ENCODE measurements at places on chromosomes 13 and 19.

DNA sequence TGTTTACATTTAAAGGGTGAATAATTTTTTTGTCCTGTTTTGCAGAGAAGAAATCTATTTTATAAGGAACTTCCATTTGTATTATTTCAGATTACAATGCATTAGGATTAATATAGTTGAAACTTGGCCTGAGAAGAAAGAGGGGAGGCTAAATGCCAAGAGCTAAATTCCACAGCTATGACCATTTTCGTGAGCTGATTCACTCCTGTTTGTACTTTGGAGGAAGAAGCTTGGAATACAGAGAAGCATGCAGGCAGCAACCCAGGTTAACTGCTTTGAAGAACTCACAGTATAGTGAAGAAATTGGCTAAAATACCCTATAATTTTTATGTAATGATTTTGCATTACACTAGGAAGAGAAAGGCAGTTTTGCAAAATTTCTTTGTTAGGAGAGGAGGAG is 309.4 kb upstream of the KLF12 start:
- no peak for DNase-seq

DNA sequence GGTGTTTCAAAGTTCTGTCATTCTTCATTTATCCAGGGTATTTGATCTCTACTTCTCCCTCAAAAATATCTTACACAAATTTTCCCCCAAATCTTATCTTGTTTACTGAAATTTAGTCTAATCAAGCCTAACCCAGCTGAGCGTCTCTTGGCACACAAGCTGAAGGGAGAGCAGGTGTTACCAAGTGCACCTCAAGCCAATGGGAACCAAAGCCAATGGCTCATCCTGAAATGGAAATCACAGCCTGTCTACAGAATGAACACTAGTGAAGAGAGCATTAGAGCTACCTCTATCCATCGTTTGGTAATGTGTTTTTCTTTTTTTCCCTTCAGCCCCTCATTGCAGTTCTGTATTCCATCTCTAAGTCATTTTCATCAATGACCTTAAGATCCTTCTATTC is 1350.8 kb downstream of the OLFM4 start:
- DNase-seq: no peak

GRCh38 chr19:48833977-48834376 is 2.3 kb downstream of the HSD17B14 start:
- DNase-seq: no peak

- DNase-seq: no peak
These were observed 598.1 kb downstream of the TBC1D4 start for GRCh38 chr13:74883834-74884233.

DNA sequence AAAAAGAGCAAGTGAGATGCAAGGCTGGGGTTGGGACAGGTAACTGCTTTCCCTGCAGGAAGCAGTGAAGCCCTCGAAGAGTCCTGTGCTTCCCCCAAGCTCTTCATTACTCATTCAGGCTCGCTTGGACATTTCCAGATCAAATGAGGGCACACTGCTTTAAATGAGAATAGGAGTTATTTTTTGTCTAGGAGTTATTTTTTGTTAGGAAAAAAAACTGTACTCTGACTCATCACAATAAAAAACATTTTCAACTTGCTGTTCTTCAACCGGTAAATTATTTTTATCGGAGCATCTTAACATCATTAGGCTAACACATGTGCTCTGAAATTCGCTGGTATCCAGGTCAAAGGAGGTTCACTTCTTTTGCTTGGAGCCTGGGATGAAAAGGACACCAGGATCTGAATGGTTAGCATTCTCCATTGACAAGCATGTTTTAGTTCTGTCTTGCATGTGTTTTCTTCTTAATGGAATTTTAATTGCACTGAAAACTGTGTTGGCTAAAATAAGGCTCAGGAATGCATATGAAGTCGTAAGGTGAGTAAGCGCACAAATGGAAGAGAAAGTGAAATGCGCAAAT is 80.7 kb upstream of the STK24 start:
- no peak for DNase-seq
